AG04450 (cell line): ENCODE measurements at places on chromosomes 3 and 15.

GRCh38 chr15:38463893-38464292, 10.0 kb downstream of the FAM98B start:
- DNase-seq, result no peak

DNA sequence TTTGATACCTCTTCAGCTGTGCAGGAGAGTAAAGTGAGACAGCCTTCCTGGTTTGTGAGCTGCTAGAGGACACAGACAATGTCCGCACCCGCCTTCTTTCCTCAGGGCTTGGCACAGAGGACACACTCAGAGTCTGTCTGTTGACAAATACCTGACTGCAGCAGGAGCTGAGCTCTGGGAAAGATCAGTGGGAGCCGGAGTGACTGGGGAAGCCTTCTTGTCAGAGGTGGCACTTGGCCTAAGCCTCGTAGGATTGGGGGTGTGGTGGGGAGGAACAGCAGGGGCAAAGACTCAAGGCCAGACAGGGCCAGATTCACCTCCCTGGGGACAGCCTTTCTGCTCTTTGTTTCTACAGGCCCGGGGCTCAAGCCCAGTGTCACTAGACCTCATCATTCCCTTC, 3.3 kb upstream of the IL17RC start:
- DNase-seq, result no peak

DNA sequence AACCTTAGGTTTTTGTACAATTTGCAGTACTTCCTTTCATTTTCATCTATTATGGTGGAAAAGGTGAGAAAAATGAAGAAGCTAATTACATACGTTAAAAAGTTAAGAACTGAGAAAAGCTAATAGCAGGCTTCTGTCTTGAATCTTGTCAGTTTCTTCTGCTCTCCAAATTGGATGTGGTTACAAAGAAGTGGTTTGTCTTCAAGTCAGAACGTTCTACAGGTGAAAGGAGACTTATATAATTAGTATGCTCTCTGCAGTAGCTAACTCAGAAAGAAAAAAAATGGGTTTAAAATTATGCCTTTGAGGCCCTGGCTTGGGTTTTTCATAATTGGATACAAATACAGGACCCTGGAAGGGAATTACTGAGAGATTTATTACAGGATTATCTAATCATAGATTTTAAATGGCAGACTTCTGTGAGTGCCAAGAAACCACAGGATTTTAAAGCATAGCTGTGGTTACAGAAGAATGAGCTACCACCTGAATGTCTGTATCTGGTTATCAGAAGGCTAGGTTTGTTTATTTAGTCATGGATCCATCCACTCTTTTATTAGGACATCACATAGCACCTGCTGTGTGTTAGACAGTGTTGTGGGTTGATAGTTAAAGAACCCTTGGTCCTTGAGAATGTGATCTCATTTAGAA, 528.1 kb upstream of the MCTP2 start:
- no peak for DNase-seq

GRCh38 chr3:170809007-170809974, 60.7 kb downstream of the RPL22L1 start:
- peak; percentile 48 for DNase-seq

DNA sequence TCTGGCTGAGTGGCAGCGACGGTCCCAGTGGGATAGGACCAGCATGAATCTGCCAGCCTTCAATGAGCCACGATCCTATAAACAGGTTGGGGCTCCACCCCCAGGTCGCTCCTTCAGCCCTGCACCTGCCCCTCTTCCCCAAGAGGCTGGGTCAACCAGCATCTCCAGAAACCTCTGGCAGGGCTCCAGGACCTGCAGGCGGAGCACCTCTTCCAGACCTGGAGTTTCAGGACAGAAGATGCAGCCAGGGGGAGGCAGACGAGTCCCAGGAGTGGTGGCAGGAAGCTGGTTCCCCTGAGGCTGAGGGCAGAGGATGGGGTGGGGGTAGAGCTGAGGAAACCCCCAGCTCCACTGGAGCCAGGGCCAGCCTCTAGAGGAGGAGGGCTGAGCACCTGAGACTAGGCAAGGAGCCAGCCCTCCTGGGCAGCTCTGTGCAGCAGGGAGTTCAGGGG, at the start of gene PLA2G4D:
PLA2G4D (minus strand) TSS at position 51 of the 452 bp plus-strand sequence. CDS start 103 bp downstream, outside the sequence.
- DNase-seq, result no peak

DNA sequence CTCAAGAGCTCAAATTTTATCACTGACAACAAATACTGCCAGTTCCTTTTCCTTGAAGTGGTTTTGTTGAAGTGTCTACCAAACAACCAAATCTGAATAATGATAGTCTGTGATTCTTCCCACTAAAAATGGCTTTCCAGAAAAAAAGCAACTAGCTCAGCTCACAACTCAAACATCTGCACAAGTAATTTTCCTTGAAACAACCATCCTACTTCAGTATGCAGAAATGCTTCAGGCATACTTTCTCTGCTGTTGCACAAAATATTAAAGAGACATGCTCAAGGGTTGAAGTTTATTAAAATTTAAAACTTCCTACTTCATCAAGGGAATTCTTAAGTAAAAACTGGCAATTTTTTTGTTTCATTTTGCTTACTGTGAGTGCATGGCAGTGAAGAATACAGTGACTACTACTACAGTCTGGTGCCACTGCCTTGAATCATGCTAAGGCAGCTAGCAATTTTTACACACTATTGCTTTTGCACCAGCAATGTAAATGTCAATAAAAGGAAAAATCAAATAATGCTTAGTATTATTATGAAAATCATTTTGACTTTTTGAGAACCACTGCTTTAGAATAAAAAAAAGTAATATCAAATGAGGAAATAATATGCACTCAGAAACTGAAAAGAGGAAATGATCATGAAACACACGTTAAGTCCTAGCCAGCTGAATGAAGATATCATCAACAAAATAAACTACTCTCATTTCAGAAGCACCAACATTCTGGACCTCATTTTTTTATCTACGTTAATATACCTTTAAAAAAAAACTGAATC, 33.6 kb downstream of the VPS13C start:
- DNase-seq, result no peak

GRCh38 chr3:16252243-16252978, 12.3 kb downstream of the DPH3 start:
- no peak for DNase-seq

DNA sequence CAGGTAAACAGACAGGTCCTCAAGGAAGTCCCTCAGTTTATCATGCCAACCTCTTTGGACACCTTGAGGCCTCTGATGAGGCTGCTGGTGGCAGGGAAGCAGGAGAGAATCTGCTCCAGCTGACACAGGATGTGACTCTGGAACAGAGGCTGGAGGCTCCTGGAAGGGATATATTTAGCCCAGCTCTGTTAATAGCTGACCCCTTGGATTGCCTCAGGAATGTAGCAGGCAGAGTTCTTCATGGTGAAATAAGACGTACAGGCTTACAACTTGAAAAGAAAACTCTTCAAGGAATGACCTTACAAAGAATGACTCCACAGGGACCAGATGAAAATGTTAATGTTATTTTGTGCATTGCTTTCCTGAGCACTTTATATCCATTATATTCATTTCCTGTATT, 90.5 kb downstream of the AQP9 start:
- peak; percentile 59 for DNase-seq

- no peak for DNase-seq
These were observed 845.4 kb downstream of the NAALADL2 start for GRCh38 chr3:175704366-175705055.

- DNase-seq, result peak; percentile 64
These were observed 95.1 kb downstream of the LRIG1 start for GRCh38 chr3:66405701-66406091.

- no peak for DNase-seq
These were observed 221.8 kb upstream of the SUCLG2 start for GRCh38 chr3:67876261-67876660.

GRCh38 chr15:34588046-34588674, 4.7 kb upstream of the GOLGA8B start:
- peak; percentile 68 for DNase-seq

- DNase-seq, result no peak
These were observed 22.5 kb downstream of the CNTN3 start for GRCh38 chr3:74591946-74592345.

DNA sequence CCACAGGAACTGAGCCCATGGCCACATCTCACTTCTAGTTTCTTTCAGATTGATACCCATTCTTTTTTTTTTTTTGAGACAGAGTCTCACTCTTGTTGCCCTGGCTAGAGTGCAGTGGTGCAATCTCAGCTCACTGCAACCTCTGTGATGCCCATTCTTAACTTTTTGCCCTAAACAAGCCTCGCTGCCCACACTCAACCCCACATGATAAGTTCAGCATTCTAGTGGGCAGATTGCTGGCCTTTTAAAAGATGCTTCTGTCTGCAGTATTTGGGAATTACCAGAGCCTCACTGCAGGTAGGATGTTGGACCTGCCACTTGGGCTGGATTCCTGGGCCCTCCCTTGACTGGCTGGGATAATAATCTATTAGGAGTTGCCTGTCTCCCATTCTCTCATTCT, 51.0 kb downstream of the TRANK1 start:
- no peak for DNase-seq

DNA sequence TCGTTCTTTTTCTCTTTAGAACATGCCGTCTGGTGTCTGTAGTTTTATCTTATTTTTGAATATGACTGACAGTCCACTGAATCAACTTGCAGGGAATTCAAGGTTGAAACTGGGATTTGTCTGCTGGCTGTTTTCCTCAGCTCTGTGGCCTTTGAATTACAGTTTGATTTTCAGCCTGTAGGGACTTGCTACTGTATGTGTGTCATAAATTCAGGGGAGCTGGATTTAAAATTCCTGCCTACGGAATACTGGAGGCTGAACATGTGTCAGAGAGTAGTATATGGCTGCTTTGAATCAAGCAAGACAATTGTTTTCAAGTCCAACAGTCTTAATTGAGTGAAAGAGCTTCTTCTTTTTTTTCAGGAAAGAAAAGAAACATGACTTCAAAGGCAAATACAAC, 33.9 kb downstream of the RARB start:
- no peak for DNase-seq

- no peak for DNase-seq
These were observed 14.2 kb upstream of the ULK3 start for GRCh38 chr15:74857082-74857655.

- peak; percentile 10 for DNase-seq
These were observed 8.8 kb downstream of the RPL39L start for GRCh38 chr3:187130346-187131066.

GRCh38 chr3:42430781-42431532, 20.5 kb upstream of the LYZL4 start:
- DNase-seq, result no peak

GRCh38 chr3:95474338-95474737, 1340.1 kb upstream of the EPHA6 start:
- DNase-seq, result no peak

- peak; percentile 62 for DNase-seq
These were observed 19.2 kb upstream of the MAP6D1 start for GRCh38 chr3:183844606-183845005.

DNA sequence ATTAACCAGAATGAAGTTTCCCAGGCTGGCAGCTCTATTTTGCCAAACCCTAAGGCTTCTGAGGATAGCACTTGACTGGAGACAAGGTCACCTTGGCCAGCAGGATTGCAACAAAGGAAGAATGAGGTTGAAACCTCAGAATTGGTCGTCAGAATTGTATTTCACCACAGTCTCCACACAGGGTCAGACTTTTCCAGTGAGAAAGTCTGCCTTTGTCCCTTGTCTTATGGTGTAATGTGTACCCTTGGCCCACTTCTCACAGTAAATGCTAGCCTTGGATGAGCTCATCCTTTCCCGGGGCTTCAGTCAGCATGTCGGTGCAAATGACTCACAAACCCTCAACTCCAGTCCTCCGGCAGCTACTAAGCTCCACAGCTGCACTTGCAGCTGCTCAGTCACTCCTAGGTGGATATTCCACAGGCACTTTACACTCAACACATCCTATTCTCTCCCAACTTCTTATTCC, 19.7 kb downstream of the SSR3 start:
- DNase-seq, result peak; percentile 98

GRCh38 chr3:113628788-113629187, 67.7 kb downstream of the USF3 start:
- no peak for DNase-seq

DNA sequence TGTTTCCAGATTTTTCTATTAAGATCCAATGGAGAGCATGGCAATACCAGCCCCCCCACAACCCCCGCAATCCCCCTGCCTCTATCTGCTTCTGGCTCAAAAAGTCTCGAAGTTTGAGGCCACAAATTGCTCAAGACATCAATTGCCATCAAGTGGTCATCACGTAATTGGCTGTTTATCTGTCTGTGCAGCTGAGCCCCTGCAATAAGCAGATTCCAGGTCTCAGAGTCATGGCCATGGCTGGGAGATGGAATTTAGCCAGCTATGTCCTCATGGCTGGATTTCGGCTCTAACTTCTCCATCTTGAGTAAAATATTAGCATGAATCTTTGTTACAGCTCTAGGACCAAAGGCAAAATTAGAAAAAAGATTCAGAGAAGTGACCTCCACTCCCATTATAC, 22.7 kb downstream of the SSUH2 start:
- peak; percentile 89 for DNase-seq

- no peak for DNase-seq
These were observed 215.2 kb upstream of the PRICKLE2 start for GRCh38 chr3:64440498-64440897.

DNA sequence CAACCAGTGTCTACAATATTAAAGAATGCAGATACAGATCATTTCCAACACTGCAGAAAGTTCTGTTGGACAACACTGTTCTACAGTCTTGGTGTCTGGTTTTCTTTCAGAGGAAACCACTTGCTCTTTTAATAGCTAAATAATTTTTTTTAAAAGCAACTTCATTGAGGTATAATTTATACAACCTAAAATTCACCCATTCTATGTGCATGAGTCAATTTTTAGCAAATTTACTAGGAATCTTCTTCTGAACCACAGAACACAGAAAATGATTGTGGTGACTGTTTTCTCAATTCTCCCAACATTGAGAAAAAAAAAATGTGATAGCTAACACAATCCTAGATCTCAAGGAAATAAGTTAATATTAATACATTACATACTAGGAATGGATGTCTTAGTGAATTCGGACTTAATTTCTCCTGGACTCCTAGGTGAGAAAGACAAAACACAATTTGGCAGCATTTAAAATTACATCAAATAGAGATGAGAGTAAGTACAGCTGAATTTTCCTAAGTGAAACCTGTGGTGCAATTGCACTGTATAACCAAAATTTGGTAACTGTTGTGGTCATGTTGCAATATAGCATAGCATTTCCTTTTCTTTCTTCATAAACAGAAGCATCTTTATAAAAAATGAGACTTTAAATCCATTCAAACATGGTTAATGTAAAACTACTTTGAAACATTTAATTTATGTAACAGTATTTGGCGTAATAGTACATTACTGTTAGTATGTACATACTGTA, 15.3 kb upstream of the PLCL2 start:
- no peak for DNase-seq
